ENCODE measurements at places on chromosomes 2 and 18.
A peak's percentile ranks its signal among the peaks of the same experiment; 100 is the strongest.

- peak; percentile 74 for DNase-seq
Observed at GRCh38 chr2:222708274-222708710, 36.8 kb downstream of the MOGAT1 start.

GRCh38 chr2:109275120-109276012, 146.4 kb downstream of the SH3RF3 start:
- DNase-seq = no peak

- DNase-seq = no peak
Observed at GRCh38 chr18:5468394-5468793, 75.4 kb downstream of the EPB41L3 start.

GRCh38 chr18:45755934-45756333, 32.0 kb downstream of the SLC14A1 start:
- no peak for DNase-seq

- no peak for DNase-seq
Observed at GRCh38 chr18:66752733-66753132, 148.8 kb upstream of the CDH19 start.

- DNase-seq = no peak
Observed at GRCh38 chr2:238790126-238790832, 57.6 kb upstream of the TWIST2 start.

All from NCI-H446 (cell line).